ENCODE measurements at places on chromosomes 1 and 21.
A peak's percentile ranks its signal among the peaks of the same experiment; 100 is the strongest.

- no peak for DNase-seq
Observed at GRCh38 chr1:165898837-165899236, 71.4 kb downstream of the UCK2 start.

DNA sequence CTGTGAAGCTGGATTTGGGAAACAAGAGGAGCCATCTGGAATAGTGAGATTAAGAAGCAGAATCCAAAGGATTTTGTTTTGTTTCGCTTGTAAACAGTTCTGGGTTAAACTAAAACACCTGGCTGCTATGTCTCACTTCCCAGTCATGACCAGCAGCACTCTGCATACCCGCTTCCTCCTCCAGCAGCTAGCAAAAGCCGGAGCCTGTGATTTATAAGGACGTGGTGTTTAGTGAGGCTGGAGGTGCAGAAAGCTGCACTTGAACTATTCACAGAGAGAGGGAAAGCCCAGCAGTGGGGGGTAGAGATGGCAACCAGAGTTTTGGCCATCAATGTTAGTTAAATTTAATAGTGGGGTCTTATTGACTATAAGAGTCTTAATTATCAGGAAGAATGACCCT is 240.2 kb downstream of the AJAP1 start:
- no peak for DNase-seq

GRCh38 chr1:34621916-34622315 is 132.9 kb upstream of the GJB5 start:
- no peak for DNase-seq

DNA sequence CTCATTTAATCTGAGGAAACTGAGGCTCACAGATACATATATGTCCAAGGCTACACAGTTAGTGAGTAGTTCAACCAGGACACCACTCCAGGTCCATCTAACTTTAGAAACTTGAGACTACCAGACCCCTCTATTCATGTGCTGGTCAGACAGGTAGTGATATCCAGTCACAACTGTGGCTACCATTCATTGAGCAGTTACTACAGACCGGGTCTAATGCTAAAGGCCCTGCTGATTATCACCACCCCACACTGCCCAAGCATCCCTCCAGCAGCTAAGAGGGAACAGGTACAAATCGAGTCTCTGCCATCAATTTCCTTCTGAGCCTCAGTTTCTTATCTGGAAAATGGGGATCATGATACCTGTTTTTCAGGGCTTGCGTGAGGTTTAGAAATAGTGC is 5.3 kb downstream of the HPCA start:
- DNase-seq = no peak

DNA sequence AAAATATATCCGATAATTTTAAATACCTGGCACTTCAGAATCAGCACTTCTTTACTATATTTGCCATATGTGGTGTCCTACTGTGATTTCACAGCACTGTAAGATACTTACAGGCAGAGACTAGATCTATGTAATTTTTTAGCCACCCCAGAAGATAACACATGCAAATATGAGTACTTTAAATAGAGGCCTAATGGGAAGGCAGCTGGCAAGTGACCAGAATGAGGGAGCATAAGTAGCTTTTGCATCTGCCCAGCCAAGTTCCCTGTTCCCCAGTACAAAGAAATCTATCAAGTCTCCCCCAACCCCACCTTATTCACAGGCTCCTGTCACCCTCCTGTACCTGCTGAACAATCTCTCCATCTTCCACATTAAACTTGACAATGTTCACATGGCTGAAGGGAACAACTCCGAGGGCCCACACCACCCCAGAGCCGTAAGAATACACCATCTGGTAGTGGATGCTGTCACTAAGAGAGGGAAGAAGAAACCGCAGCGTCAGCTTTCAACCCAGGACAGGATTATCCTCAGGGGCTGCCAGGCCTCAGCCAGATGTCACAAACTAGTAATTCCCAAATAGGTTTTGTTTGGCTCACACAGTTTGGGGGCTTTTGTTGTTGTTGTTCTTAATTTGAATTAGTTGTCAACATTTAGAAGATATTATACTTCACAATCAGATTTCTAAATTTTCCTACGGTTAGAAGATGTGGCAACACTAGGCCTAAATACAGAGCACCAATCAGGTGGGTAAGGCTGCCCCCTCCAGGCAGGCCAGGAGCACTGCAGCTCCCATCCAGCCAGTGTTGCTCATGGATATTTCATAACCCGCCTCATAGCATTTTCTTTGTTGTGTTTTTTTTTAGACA is 10.4 kb downstream of the EMC1 start:
- DNase-seq = peak; percentile 46

- DNase-seq = no peak
Observed at GRCh38 chr1:113681596-113682337, 77.5 kb downstream of the PHTF1 start.

GRCh38 chr1:41837691-41838090 is 81.0 kb downstream of the HIVEP3 start:
- DNase-seq = no peak

DNA sequence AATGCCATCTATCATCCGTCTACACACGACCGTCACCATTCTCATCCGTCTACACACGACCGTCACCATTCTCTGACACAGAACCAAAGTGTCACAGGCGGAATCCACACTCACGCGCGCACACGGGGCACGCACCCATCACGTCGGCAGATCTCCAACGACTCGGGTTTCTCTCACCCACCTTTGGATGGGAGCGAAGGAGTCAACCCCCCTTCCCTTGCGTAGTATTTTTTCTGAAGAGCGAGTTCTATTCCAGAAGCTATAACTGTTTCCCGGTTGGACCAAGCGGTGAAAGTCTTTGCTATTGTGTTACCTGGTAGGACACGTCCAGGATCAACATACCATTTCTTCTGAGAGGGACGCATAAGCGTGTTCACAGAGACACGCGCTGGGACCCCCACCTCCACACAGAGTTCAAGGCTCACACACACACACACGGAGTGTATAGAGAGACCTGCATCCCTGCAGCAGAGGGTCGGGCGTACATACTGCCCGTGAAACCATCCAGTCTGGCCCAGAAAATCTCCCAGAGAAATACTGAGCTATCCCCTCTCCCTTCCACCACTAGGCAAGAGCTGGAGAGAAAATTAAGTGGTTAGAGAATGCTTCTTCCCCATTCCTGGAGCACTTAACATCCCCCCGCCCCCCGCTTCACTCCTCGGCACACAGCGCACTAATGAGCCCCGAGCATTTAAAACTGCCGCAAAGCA is 741 bp downstream of the DUSP10 start:
- peak; percentile 28 for DNase-seq

DNA sequence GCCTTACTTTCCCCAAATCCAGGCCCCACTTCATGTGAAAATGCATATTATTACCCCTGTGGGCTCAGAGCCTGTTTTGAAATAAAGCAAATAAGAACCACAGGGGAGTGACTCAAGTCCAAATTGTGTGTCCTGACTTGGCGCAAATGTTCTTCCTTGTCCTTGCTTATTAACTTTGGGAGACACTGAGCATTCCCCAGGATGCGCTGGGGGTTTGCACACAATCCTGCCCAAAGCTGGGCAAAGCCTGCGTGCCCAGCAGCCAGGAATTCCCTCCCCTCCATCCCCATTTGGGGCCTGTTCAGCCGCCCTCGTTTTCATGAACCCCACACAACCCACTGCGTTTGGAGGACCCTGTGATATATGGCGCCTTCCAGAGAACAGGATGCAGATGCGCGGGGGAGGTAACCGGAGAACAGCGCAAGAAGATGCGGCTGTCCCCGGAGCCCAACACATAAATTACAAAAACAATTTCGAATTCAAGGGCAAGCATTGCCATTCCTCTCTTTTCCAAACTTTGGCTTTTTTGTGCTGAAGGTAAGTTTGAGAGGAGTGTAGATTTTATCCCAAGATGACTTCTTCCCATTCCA is 42.4 kb upstream of the CLDN14 start:
- DNase-seq = no peak

DNA sequence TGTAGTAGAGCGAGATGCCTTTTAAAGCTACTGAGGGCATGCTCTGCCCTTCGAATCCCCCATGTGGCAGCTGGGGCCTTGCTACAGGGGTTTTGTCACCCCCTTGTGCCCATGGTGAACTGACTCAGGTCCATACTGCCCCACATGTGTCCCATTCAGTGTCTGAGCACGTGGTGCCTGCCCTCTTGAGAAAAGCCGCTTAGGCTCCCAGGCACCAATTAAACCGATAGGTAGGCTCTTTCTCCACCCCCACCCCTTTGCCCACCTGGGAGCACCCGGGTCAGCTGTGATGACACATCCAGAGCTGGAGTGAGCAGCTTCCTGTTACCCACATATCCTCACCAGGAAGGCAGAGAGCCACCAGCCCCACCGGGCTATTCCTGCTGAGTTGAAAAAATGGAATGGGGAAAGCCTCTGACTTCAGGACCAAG is 30.5 kb downstream of the TMCC2 start:
- DNase-seq = no peak

- no peak for DNase-seq
Observed at GRCh38 chr1:186967656-186968394, 139.1 kb downstream of the PLA2G4A start.

- DNase-seq = no peak
Observed at GRCh38 chr1:162264108-162264507, 112.5 kb downstream of the SPATA46 start.

DNA sequence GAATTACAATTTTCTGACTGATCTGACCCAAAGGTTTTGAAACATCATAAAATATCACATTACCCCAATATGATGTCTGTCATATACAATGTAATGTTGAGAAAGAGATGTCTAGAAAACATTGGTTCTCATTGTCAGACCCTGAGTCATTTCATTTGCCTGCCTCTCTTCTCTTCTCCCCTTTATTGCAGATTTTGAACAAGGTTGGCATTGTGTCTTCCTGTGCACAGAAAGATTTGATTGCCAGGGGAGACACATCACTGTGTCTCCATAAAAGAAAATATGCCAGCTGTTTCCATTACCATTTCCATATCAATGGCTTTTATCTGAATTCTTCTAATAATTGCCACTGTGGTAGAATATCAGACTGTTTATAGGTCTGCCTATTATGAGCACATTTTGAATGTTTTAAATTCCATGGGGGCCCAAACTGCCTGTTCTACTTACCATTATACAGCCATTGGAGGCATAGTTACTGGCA is 65.6 kb downstream of the IFI44 start:
- DNase-seq = no peak

GRCh38 chr1:236281198-236281653 is 532 bp downstream of the ERO1B start:
- peak; percentile 17 for DNase-seq

- no peak for DNase-seq
Observed at GRCh38 chr1:112320058-112320457, 76.0 kb upstream of the CTTNBP2NL start.

DNA sequence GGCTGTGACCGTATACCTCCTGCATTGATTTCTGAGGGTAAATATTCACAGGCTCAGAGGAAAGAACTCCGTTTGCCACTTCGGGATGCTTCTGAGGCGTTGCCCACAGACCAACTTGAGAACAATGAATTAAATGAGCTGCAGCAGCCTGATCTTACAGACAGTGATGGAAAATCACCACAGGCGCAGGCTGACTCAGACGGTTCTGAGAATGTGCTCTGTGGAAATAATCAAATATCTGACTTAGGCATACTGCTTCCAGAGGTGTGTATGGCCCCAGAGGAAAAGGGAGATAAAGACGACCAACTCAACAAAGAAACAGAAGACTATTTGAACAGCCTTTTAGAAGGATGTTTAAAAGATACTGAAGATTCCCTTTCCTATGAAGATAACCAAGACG is 76.7 kb upstream of the SCCPDH start:
- DNase-seq = no peak

DNA sequence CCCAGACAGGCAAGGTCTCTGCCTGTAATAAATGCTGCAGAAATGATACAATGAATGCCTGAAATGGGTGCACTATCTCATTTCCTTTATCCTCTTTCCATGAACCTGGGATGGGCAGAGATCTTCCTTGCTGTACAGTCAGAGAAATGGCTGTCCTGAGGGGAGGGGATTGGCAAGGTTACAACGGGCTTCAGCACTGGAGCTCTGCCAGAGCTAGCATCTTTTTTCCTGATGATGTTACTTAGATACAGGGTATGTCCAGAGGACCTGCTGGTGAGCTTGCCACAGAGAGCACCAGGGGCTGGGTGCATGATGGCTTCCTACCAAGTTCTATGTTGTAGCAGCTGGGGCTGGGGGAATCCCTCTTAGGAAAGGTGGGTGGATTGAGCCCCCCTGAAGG is 115.1 kb downstream of the PLXNA2 start:
- DNase-seq = no peak

GRCh38 chr1:1005774-1006304 is 5.9 kb upstream of the HES4 start:
- no peak for DNase-seq

GRCh38 chr1:10910681-10911489 is 101.6 kb upstream of the TARDBP start:
- DNase-seq = no peak

- no peak for DNase-seq
Observed at GRCh38 chr1:164780863-164781262, 221.9 kb downstream of the PBX1 start.

GRCh38 chr1:198575798-198576641 is 35.5 kb upstream of the ATP6V1G3 start:
- DNase-seq = no peak

- DNase-seq = no peak
Observed at GRCh38 chr1:43305461-43305860, 4.7 kb downstream of the TIE1 start.

GRCh38 chr1:72937905-72938304 is 655.6 kb upstream of the NEGR1 start:
- DNase-seq = no peak

DNA sequence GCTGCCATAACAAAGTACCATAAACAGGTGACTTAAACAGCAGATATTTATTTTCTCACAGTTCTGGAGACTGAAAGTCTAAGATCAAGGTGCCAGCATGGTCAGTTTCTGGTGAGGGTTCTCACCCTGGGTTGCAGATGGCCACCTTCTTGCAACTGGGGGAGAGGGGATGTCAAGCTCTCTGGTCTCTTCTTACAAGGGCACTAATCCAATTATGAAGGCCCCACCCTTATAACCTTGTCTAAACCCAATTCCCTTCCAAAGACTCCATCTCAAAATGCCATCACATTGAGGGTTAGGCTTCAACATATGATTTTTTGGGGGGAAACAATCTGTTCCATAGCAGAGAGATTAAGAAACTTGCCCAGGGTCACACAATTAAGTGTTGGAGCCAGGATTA is 24.8 kb upstream of the ANGPTL3 start:
- no peak for DNase-seq

- DNase-seq = no peak
Observed at GRCh38 chr1:16986962-16987361, 6.5 kb upstream of the MFAP2 start.

GRCh38 chr1:218371927-218372672 is 27.0 kb downstream of the TGFB2 start:
- DNase-seq = no peak

- DNase-seq = no peak
Observed at GRCh38 chr1:233627823-233628222, 13.9 kb downstream of the KCNK1 start.

Data from T47D (cell line).